ENCODE measurements at places on chromosomes 12 and 14. TPM values are rescaled to one million over a fixed set of nuclear protein-coding genes. Genes with fewer than 3 reads are reported as not detected.

MYF6 gene
- not detected for total RNA-seq

- no peaks in the 10 kb centered on the region for H3K36me3 ChIP-seq
- H3K4me1 ChIP-seq = peaks cover 28% of the 10 kb centered on the region
- DNase-seq = no peak
- peak overlapping the region; percentile 95 for H3K27ac ChIP-seq
- H3K27me3 ChIP-seq = no peaks in the 10 kb centered on the region
- H3K4me3 ChIP-seq = no peak overlapping the region
Measured at GRCh38 chr12:15955281-15955680, 44.1 kb downstream of the DERA start.

- peaks cover 79% of the 10 kb centered on the region for H3K4me1 ChIP-seq
- peaks cover 12% of the 10 kb centered on the region for H3K36me3 ChIP-seq
- H3K27me3 ChIP-seq = no peaks in the 10 kb centered on the region
- H3K27ac ChIP-seq = peak overlapping the region; percentile 42
- no peak for DNase-seq
Measured at GRCh38 chr14:68168460-68169109, 349.0 kb downstream of the RAD51B start.

C1S gene
- total RNA-seq = 7.1 TPM

- DNase-seq = no peak
- H3K4me1 ChIP-seq = peaks cover 9% of the 10 kb centered on the region
- H3K27me3 ChIP-seq = no peaks in the 10 kb centered on the region
- H3K4me3 ChIP-seq = no peak overlapping the region
Measured at GRCh38 chr12:1325666-1326065, 268.7 kb downstream of the FBXL14 start.

POTEM gene
- not detected for total RNA-seq

DNA sequence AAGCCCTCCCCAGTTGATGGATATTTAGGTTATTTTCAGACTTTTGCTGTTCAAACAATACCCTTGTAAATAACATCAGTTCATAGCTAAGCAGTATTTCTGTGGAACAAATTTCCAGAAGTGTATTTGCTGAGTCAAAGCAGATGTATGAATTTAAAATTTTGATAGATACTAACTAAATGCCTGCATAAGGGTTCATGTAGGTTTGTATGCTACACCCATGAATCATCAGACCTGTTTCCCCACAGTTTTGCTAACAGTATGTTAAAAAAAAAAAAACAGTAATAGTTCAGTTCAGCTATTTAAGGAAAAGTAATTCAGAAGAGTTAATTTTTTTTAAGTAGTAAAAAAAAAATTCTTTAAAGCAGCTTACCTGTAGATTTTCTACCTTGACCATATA is 236.1 kb upstream of the DIO2 start:
- no peaks in the 10 kb centered on the region for H3K27me3 ChIP-seq
- no peaks in the 10 kb centered on the region for H3K36me3 ChIP-seq
- no peak overlapping the region for H3K4me3 ChIP-seq
- no peak for DNase-seq
- H3K27ac ChIP-seq = no peak overlapping the region

PWP1 gene
- total RNA-seq = 52.7 TPM

PIP4P1 gene
- 27.0 TPM for total RNA-seq

DNA sequence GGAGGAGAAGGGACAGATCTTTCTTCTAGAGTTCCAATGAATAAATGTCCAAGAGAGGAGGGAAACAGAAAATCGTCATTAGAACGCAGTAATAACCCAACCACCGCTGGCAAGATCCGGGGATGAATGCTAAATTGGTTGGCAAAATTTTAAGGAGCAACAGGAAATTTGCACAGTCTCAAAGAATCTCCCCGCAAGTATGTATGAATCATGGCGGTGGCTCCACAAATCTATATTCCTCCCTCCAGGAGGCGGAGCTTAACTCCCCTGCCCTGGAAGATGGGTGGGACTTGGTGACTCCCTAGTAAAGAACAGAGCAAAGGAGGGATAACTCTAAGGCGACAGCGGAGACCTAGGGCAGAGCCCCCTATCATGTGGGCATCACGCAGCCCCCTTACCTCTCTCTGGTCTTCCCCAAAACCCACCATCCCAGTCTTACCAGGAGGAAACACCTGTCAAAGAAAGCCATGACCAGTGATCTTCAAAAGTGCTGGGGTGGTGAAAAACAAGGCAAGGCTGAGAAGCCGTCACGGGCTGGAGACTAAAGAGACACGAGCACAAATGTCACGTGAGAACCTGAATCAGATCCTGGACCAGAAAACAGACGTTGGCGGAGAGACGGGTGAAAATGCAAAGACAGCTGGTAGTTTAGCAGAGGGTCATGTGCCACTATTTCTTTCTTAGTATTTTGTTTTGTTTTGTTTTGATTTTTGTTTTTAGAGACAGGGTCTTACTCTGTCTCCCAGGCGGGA is 125.8 kb downstream of the NCOR2 start:
- H3K27me3 ChIP-seq = no peaks in the 10 kb centered on the region
- H3K4me1 ChIP-seq = peaks cover 24% of the 10 kb centered on the region
- peaks cover 39% of the 10 kb centered on the region for H3K36me3 ChIP-seq
- no peak overlapping the region for H3K4me3 ChIP-seq

DNA sequence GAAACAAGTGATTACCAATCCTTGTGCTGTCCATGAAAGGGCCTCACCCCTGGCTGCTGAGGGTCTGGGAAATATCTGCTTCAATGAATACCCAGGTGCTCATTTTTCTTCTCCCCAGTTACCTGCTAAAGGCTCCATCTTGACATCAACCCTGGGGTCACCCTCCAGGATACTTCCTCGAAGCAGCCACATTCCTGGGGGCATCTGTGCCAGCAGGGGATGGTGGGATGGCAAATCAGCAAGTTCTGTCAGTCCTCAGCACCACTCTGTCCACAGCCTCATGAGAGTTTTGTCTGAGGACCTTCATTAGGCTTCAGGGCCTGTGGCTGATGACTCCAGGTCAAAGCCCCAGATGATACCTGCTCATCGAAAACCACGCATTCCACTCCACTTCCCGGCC is 124.8 kb downstream of the ZFP36L1 start:
- peaks cover 3% of the 10 kb centered on the region for H3K36me3 ChIP-seq
- no peak overlapping the region for H3K27ac ChIP-seq
- DNase-seq = no peak
- no peak overlapping the region for H3K4me3 ChIP-seq

DNA sequence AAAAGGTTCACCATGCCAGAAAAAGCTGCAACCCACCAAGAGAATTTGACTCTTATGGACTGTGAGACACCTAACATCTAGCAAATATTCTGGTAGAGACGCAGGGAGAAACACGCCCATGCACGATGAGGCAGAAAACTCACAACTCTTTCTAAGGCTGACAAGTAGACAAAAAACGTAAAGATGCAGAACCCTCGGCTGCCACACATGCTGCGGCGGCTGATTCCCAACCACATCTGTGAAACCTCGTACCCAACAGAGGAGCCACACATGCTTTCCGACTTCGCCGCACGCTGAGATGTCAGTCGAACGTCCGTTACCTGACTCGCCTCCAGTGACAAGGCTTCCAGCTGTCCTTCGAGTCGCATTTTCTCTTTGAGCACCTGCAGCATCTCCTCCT is 21.8 kb downstream of the GOLGA3 start:
- DNase-seq = no peak
- H3K4me3 ChIP-seq = no peak overlapping the region
- H3K4me1 ChIP-seq = no peaks in the 10 kb centered on the region
- H3K27me3 ChIP-seq = no peaks in the 10 kb centered on the region

DNA sequence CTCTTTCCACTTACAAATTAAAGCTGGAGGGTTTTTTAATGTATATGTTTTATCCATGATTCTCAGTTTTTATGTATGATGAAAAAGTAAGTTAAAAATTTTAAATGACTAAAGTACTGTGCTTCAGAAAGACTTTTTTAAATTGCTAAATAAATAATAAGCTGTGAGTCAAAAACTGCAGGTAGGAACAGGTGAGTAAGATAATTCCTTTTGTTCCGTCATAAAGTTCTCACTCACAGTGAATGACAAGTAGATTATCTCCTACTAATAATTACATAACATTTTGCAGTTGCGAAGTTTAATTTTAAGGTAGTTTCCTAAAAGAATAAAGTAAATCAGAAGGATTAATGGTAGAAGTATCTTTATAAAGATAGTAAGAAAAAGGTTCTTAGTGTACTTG is 78.0 kb downstream of the PRKCH start:
- no peaks in the 10 kb centered on the region for H3K36me3 ChIP-seq
- H3K4me3 ChIP-seq = no peak overlapping the region
- H3K27ac ChIP-seq = no peak overlapping the region
- DNase-seq = no peak
- no peaks in the 10 kb centered on the region for H3K27me3 ChIP-seq

USP15 gene
- 66.1 TPM for total RNA-seq

GRCh38 chr14:52369305-52369801 is 55.2 kb downstream of the PTGER2 start:
- H3K4me1 ChIP-seq = no peaks in the 10 kb centered on the region
- no peaks in the 10 kb centered on the region for H3K36me3 ChIP-seq
- H3K27me3 ChIP-seq = no peaks in the 10 kb centered on the region
- H3K4me3 ChIP-seq = no peak overlapping the region

DNA sequence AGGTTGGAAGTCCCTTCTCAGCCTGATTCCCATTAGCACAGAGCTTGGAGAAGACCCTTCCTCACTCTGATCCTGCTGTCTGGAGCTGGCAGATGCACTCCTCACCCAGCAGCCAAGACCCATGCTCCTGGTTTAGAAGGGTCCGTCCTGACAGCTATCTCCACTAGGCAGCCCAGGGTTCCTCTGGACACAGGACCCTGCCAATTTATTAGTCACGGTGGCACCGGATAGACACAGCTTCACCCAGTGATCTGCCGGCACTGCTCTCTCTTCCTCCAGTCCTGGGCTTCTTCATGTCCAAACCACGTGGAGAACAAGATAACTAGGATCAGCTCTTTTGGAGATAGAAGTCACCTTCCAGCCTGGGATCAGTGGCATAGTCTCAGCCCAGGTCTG is 26.2 kb upstream of the TCL1B start:
- no peaks in the 10 kb centered on the region for H3K36me3 ChIP-seq
- H3K27me3 ChIP-seq = peaks cover 84% of the 10 kb centered on the region
- peaks cover 8% of the 10 kb centered on the region for H3K4me1 ChIP-seq
- H3K4me3 ChIP-seq = no peak overlapping the region

KRT71 gene
- not detected for total RNA-seq

GRCh38 chr12:57892232-57892972 is 45.9 kb upstream of the CTDSP2 start:
- peaks cover 6% of the 10 kb centered on the region for H3K36me3 ChIP-seq
- H3K27me3 ChIP-seq = no peaks in the 10 kb centered on the region
- peaks cover 57% of the 10 kb centered on the region for H3K4me1 ChIP-seq
- no peak overlapping the region for H3K4me3 ChIP-seq
- peak overlapping the region; percentile 1 for H3K27ac ChIP-seq

GRCh38 chr12:20367583-20368113 is 689 bp upstream of the PDE3A start:
- H3K36me3 ChIP-seq = peaks cover 39% of the 10 kb centered on the region
- no peaks in the 10 kb centered on the region for H3K27me3 ChIP-seq
- H3K4me1 ChIP-seq = peaks cover 18% of the 10 kb centered on the region
- DNase-seq = no peak
- peak overlapping the region; percentile 94 for H3K4me3 ChIP-seq

DNA sequence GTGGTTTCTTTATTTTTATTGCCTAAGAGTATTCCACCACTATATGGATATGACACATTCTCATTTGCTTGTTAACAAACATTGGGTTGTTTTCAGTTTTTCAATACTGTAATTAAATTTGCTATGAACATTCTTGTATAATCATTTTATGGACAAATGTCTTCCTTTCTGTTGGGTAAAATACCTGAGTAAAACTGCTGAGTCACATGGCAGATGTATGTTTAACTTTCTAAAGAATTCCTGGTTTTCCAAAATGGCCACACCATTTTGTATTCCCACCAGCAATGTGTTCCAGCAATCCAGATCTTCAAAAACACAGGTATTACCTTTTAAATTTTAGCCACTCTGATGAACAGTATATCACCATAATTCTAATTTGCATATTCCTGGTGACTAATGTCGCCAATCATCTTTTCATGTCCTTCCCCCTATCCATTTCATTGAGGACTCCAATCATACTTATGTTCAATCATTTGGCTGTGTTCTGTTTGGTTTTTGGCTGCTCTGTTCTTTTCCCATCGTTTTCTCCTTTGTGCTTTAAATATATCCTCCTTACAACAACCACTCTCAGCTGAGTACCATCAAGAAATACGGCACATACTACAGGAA is 36.0 kb downstream of the CDK17 start:
- H3K36me3 ChIP-seq = no peaks in the 10 kb centered on the region
- H3K27me3 ChIP-seq = no peaks in the 10 kb centered on the region
- H3K4me1 ChIP-seq = peaks cover 25% of the 10 kb centered on the region
- H3K4me3 ChIP-seq = no peak overlapping the region
- H3K27ac ChIP-seq = peak overlapping the region; percentile 43
- no peak for DNase-seq

GRCh38 chr12:126182619-126183236 is 1117.5 kb downstream of the AACS start:
- no peaks in the 10 kb centered on the region for H3K36me3 ChIP-seq
- no peaks in the 10 kb centered on the region for H3K27me3 ChIP-seq
- H3K27ac ChIP-seq = no peak overlapping the region

PRPH gene
- not detected for total RNA-seq

DNA sequence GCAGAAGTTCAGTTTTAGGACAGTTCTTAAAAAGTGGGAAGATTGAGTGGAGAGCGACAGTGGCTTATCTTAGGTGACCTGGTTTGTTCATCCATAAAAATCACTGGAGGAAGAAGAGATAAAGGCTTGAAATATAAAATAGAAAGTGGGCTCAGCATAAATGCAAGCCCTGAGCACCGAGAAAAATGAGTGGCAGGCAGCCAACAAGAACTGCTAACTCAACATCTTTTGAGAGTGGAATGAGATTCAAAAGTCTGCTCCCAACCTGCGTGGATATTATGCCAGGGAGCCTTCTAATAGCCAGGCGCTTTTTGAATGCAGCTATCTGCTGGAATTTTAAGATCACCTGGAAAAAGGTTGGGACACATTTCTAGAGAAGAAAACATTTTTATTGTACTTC is 666.5 kb downstream of the FLRT2 start:
- H3K27ac ChIP-seq = no peak overlapping the region
- no peaks in the 10 kb centered on the region for H3K4me1 ChIP-seq
- DNase-seq = no peak
- no peaks in the 10 kb centered on the region for H3K27me3 ChIP-seq

DNA sequence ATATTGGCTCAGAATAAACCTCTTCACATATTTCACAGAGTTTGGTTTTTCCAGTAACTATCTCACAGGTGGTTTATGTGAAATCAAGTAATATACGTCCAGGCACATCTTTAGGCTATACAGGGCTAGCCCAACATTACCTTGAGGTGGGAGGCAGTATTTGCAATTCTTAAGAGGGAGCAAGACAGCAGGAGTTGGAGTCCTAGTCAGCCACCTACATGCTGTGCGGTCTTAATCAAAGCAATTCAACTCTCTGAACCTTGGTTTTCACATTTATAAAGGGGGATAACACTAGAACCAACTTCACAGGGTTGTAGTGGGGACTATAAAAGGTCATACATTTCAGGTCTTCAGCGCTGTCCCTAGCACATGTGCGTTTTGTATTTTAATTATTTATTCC is 73.5 kb upstream of the FICD start:
- no peak for DNase-seq
- no peak overlapping the region for H3K4me3 ChIP-seq
- no peaks in the 10 kb centered on the region for H3K4me1 ChIP-seq
- no peak overlapping the region for H3K27ac ChIP-seq

All from Calu3 (cell line).